ENCODE measurements at places on chromosomes 7 and 10.

DNA sequence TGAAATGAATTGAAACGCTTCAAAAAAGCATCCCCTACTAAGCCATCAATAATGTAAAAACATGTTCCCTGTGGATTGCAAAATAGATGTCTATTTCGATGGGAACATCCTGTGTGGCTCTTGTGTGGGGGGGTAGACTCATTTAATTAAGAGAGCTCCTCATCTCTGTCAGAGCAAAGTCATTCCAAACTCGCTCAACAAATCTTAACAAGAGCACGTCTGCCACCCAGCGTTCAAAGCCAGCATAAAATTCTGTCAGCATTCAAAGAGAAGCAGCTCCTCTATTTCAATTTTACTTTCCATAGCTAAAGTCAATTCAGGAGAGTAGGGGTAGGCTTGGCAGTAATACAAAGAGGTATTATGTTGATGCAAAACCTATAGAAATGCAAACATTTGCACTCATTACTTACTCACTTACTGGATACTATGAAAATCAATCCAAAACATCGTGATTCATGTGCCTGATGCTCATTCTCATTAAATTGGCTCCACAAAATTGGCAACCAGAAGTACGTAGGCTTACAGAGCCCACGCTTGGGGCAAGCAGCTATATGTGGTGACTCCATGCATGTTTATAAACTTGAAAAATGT, 114.9 kb downstream of the IPMK start:
- DNase-seq = no peak

GRCh38 chr7:28586736-28587135, 174.4 kb downstream of the CREB5 start:
- no peak for DNase-seq

GRCh38 chr7:91379236-91379635, 115.0 kb downstream of the FZD1 start:
- no peak for DNase-seq

- DNase-seq = no peak
These were observed 528.9 kb downstream of the MAGI2 start for GRCh38 chr7:78924581-78924980.

DNA sequence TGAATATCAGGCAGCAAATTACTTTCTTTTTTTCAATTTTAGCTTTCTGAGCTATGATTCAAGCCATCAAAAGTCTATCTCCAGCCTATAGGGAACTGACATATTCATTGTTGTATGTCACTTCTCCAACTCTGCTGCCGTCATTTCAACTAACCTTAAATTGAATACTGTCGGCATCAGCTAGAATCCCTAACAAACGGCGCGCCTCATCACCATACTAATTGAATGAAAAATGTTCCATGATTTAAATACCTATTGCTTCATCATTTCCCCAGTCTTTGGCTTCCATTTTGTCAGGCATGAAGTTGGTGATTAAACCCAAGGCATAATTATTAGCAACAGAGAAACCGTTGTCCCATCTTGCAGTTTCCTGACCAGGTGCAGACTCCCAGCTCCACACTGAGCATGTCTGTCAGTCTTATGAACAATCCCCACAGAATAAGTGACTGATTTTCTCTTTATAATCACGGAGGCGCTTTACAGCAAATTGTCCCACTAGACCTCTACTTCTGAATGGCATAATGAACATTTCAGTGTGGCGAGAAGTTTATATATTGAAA, 83.5 kb upstream of the NPY start:
- DNase-seq = no peak

GRCh38 chr10:126731610-126731990, 61.1 kb upstream of the C10orf90 start:
- no peak for DNase-seq

DNA sequence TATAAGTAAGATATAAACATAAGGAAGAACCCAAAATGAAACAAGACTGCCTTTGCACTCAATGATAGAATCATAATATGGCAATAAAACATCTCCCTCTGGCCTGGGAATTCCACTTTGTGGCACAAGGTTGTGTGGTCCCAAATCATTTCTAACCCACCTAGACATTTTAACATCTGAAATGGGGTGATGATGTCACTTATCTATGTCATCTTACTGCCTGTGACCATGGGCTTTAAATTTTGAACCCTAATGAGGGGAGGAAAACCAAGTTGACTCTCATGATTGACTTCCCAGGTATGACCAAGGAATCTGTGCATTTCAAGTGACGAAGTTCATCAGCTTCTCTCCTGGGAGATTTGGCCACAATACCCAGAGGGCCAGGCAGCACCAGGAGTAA, 24.5 kb upstream of the ACSM6 start:
- DNase-seq = no peak

GRCh38 chr7:137642472-137642871, 204.3 kb downstream of the DGKI start:
- DNase-seq = no peak

GRCh38 chr10:103696411-103697145, 158.8 kb downstream of the SH3PXD2A start:
- DNase-seq = peak; percentile 55

DNA sequence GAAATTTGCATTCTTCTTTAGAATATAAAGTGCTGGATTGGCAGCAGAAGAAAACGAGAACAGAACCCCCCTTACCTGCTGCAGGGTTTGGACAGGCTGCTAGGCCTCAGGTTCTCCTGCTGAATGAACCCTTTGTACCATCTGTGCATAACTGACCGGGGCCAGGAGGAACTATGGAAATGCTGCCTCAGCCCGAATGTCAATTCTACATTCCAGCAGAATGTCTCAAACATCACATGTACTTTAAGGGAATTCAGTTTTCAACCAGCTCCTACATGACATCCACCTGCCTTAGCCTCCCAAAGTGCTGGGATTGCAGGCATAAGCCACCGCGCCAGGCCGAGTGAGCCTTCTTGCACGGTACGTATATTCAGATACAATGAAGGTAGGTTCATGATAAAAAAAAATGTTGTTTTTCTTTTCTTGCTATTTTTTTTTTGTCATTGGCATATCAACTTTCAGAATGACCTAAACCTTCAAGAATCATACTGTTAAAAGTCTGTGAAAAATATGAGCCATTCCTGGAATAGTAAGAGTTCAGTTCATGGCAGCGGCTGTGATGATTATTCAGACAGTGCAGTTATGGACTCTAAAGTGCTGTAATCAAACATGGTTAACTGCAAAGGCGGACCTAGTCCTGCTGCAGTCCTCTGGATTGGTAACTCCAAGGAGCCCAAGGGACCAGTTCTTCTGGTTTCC, 84.4 kb upstream of the TNS3 start:
- DNase-seq = no peak

- DNase-seq = no peak
These were observed 150.4 kb upstream of the SMIM30 start for GRCh38 chr7:113268757-113269156.

All from activated T-helper 1 cell treated with anti-CD3 and anti-CD28 coated beads, Interleukin-2, amount 50 U/mL, for 16 hours (primary cell).